ENCODE measurements at places on chromosomes 13 and 19.

GRCh38 chr13:39688278-39688677, 32.8 kb downstream of the COG6 start:
- DNase-seq: no peak

- DNase-seq: no peak
These were observed 516.9 kb upstream of the KLF12 start for GRCh38 chr13:74651121-74651520.

GRCh38 chr13:113507505-113508345, 17.2 kb upstream of the DCUN1D2 start:
- no peak for DNase-seq

DNA sequence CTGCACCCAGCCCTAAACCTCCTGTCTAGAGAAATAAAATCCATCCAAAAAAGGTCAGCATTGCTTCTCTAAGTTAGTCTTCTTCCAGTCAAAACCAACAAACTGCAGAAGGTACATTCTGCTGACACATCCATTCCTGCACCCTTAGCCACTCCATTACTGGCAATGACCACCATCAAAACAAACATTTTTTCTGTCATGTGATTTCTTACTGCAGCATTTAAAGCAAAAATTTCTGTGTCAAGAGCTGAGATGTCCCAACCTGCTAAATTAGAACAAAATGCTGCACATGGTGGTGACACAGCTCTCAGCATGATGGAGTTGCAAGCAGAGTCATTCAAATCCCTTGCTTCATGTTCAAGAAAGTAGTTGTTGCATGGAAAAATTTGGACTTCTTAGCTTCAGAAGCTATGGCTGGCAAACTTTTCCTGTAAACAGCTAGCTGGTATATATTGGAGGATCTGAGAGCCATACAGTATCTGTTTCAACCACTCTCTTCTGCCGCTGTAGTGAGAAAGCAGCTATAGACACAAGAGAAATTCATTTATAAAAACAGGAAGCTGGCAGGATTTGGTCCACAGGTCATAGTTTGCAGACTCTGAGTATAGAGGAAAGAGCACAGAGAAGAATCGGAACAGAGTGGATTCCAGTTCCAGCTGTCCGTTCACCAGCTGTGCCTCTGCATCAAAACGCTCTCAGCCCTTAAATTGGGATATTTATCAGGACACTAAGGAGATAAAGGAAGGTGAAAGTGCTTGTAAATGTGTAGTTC, 17.4 kb downstream of the RUBCNL start:
- DNase-seq: no peak

- no peak for DNase-seq
These were observed 11.6 kb downstream of the MED25 start for GRCh38 chr19:49829721-49830120.

GRCh38 chr19:40630571-40631160, 29.5 kb downstream of the LTBP4 start:
- DNase-seq: no peak

DNA sequence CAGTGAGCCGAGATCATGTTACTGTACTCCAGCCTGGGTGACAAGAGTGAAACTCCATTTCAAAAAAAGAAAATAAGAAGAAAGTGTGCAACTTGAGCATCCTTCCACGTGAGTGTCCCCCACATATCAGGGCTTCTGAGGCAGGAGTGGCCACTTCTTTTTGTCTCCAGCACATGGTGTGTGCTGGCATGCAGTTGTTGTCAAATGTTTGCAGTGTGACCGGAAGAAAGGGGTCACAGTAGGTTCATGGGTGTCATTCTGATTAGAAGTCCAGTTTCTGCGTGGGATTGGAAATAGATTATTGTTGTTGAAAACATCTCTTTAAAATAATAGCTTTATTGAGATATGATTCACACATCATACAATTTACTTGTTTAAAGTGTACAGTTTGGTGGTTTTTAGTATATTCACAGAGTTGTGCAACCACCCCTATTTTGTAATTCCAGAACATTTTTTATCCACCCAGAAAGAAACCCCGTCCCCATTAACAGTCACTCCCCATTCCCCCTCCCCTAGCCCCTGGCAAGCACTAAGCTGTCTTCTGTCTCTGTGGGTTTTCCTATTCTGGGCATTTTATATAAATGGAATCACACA, 2.2 kb downstream of the CRTC1 start:
- DNase-seq: no peak

DNA sequence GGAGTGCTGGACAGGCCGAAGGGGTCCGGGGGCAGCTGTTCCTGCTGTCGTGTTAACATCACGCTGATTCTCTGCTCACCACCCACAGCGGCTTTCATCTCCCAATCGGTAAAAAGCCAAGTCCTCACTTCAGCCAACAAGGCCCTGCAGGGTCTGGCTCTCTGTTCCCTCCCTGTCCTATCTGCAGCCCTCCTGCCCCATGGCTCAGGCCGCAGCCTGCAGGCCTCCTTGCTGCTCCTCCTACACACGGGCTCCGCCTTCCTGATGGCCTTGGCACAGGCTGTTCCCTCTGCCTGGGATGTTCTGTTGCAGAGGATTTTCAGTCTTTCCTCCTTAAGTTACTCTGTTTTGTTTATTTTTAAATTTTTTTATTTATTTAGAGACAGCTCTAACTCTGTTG, 22.2 kb downstream of the FUZ start:
- DNase-seq: no peak

GRCh38 chr19:46546194-46546896, 50.7 kb upstream of the PNMA8B start:
- DNase-seq: no peak

GRCh38 chr19:24052811-24053210, 34.2 kb upstream of the ZNF254 start:
- no peak for DNase-seq

GRCh38 chr19:2912306-2912705, 11.6 kb downstream of the ZNF57 start:
- no peak for DNase-seq

GRCh38 chr13:77820431-77821149, 98.0 kb downstream of the EDNRB start:
- no peak for DNase-seq

DNA sequence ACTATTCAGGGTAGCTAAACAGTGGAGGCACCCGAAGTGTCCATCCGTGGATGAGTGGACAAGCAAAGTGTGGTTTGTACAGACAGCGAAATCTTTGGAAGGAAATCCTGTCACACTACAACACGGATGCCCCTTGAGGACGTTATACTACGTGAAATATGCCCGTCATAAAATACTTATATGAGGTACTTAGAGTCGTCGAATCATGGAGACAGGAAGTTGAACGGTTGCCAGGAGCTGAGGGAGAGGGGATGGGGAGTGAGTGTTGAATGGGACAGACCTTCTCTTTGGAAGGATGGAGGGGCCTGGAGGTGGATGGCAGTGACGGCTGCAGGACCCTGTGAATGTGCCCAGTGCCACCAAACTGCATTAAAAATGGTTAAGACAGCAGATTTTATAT, 11.6 kb downstream of the ATP4B start:
- no peak for DNase-seq

DNA sequence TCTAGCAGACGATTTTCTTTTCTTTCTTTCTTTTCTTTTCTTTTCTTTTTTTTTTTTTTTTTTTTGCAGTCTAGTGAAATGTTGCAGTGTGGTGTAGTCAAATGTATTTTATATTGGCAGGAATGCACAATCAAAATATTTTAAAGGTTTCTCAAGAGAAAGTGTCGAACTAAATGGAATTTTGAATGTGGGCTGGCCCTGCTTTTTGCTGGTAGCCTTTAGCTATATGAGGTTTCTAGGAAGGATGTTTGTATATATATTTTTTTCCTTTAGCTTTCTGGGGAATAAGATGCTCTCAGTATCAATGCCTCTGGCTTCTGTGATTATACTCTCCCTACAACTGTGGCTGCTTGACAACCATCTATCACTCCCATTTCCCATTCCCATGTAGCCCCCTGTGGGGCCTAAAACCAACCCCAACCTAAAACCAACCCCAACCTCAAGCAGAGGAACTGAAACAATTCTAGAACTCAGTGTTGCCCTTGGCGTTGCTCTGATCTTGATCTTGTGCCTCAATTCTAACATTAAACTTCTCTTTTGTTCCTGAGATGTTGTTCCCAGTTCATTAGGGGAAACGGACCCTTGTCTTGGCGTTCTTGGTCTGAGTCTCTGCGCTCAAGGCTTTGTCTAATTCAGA, 27.1 kb downstream of the CYSLTR2 start:
- DNase-seq: no peak

- DNase-seq: no peak
These were observed 21.4 kb downstream of the DZIP1 start for GRCh38 chr13:95623141-95623540.

- DNase-seq: no peak
These were observed 32.6 kb downstream of the PDE4A start for GRCh38 chr19:10452726-10453618.

DNA sequence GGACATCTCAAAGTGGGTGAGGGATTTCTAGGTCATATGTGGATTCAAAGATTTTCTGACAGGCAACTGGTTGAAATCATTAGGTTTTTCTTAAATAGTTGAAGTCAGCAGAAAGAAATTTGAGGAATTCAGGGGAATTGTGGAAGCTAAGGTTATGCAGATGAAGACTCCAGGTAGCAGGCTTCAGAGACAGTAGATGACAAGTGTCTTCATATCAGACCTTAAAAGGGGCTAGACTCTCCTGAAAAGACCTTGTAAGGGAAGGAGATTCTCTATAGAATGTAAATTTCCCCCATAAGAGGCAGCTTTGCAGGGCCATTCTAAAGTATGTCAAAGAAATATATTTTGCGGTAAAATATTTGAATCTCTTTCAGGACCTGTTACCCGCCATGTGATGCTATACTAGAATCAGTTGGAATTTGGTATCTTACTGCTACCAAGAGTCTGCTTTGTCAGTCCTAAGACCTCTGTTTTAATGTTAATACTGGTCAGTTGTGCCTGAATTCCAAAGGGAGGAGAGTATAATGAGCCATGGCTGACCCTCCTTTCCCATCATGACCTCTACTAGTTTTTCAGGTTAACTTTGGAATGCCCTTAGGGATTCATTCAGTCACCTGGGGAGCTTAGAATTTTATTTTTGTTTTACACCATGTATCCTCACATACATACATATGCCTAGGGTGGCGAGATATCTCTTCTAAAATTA, 1115.5 kb upstream of the SLC10A2 start:
- no peak for DNase-seq

- no peak for DNase-seq
These were observed 54.5 kb downstream of the CEBPG start for GRCh38 chr19:33427801-33428626.

DNA sequence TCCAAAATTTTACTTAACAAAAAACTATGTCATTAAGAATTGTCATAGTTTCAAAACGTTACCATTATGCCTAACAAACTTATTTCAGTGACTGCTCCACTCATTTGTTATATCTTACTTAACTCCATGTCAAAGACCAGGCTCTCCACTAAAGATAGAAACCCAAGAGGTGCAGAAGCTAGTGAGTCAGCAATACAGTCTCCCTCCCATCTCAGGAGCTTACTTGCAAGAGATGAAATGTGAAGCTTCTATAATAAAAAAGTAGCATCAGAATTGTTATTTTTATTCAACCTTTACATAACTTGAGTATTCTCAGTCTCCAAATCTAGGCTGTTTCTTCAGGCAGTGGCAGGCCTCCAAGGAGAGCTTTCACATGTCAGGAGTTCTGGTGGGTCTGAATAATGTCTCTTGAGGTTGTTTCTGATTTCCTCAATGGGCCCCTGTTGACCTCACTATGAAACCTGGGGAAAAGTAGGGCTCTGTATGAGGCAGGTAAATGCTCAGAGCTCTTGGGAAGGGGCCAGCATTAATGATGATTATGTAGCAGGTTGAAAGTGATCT, 242.0 kb downstream of the NDFIP2 start:
- DNase-seq: no peak

DNA sequence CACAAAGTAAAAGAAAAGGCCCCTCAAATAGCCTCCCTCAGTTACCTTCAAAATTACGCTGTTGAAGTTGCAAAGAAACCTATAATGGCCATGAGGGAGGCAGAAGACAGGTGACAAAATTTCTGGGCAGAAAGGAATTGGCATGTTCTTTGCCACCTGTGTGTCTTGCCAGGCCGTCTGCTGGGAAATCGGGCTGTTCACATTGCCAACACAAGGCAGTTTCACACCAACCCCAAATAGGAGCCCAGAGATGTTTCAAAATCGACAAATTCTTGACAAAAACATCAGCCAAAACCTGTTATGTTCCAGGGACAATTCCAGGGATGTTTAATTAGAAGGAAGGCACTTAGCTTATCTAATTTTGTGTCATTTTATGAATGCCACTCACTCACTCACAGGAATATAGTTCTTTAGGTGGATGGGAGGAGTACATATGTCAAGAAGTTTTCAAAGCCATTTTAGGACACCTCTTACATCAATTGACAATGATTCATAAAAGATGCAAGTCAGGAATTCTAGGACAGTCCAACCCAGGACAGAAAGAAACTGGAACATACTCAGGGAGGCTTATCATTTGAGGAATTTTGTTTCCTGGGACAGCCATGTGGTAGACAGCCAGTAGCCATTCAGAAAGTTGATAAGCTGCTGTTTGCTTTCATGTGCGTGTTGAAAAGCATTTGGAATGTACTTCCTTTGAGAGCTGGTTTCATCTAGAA, 164.5 kb downstream of the RGCC start:
- DNase-seq: no peak

- no peak for DNase-seq
These were observed 57.6 kb downstream of the MICU2 start for GRCh38 chr13:21546372-21546771.

DNA sequence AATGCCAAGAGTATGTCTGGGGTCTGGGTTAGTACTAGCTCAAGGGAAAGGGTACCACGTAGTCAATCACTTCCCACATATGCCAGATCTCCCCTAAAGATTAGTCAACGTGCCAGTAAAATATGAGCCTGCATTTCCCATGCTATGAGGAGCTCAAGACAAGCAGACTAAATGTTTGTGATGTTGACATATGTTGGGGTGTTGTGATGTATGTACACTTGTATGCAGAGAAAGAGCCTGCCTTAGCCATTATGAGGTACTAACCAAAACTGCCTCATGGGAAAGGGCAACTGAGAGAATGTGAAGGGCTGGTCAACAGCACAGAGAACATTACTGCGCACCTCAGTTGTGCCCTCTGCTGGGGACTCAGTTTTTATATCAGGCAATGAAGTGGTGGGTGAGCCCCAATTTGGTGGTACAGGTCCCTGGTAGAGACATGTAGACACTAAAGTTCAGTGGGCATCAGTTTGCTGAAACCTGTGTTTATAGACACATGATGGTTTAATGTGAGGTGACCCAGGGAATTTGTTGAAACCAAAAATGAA, 287.0 kb downstream of the DCT start:
- DNase-seq: no peak

GRCh38 chr13:97306645-97307044, 84.5 kb downstream of the MBNL2 start:
- DNase-seq: no peak

GRCh38 chr19:49592486-49593232, 1.7 kb downstream of the PRR12 start:
- no peak for DNase-seq

All from cerebellar nuclear complex (tissue), 1 donor.